Activated T-helper 1 cell treated with Interleukin-2 at 50 U/mL for 16 hours (primary cell): ENCODE measurements at places on chromosomes 7 and 10.

DNA sequence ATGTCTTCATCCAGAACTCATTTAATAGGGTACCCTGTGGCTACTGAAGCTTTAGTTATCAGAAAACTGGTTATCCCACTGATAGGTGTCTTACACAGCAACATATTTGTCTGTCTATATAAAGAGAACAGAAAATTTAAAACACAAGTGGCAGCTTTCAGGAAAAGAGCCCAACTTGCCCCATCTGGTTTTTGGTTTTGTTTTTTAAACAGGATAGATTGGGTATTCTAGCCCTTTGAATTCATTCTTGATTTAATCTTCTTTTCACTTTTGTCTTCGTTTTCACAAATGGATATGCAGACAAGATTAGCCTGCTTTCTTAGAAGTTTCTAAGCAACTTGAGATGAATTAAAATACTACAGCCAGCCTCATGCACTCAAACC, 91.3 kb downstream of the KLF6 start:
- no peak for DNase-seq

DNA sequence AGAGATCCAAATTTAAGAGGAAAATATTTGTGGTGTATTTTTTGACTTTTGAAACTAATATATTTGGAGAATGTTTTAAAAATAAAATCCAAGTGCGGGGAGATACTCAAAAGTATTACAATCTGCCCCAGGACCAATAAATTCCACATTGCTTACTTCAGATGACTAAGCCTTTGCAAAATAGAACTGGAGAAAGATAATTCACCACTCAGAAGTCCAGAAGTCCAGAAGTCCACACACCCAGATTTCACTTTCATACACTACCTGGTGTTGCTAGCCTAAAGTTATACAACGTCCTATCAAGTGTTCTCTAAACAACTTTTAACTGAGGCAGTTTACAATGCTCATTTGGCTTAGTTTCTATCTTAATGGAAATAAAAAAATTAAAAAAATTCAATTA, 487.0 kb upstream of the SEMA3D start:
- DNase-seq, result no peak

DNA sequence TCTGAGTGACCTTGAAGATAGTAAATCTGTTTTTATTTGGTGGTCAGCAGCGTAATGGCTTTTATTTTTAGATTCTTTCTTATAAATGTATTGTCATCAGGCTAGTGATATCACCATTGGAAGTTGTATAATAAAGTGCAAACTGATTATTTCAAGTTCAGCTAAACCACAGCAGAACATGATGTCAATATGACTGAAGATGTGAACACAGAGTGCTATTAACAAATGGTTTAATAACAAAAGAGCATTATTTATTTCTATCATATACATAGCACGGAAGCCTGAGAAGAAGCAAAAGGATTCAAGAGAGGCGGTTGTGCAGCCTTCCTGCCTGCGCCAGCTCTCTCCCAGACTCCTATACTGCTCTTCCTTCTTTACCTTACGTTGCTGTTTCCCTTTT, 142.7 kb downstream of the SDK1 start:
- DNase-seq, result no peak

GRCh38 chr7:142566271-142566670, 183.0 kb upstream of the PRSS1 start:
- no peak for DNase-seq

DNA sequence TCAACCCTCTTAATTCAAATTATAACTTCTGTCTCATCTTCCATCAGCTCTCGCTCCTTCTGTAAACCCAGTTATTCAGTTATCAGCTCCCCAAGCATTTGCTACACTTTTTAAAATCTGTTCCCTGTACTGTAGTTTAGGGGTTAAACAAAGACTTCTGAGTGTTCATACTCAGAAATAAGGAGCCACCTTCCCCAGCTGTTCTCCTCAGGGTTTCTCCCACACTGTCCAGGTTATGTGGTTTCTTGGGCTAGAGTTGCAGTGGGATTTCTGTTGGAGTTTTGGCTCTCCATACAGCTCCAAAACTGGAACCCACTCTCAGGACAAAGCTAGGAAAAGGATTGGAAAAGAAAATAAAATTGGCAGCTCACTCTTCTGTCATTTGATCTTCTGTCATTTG, 20.8 kb downstream of the NHLRC2 start:
- DNase-seq, result no peak

DNA sequence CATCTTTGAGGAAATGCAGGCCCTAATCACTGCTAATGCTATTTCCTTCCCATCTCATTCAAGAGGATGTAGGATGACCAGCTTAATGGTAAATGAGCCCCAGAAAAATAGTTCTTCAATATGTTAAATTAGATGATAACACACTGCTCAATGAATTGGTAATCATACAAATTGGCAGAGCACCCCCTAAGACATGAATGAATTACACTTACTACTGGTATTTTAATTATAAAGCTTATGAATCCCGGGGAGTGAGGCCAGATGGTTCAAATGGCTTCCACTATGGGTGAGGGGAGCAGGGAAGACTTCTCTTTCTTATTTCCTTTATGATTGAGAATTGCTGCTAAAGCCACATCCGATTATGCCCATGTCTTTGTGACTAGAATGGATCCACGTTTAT, 159.2 kb upstream of the TARP start:
- no peak for DNase-seq

- DNase-seq, result no peak
Measured at GRCh38 chr10:24518411-24518810, 205.3 kb downstream of the ARHGAP21 start.

- DNase-seq, result no peak
Measured at GRCh38 chr10:72460284-72460876, 105.7 kb upstream of the DNAJB12 start.

- DNase-seq, result no peak
Measured at GRCh38 chr10:62394556-62395018, 20.4 kb downstream of the ZNF365 start.

DNA sequence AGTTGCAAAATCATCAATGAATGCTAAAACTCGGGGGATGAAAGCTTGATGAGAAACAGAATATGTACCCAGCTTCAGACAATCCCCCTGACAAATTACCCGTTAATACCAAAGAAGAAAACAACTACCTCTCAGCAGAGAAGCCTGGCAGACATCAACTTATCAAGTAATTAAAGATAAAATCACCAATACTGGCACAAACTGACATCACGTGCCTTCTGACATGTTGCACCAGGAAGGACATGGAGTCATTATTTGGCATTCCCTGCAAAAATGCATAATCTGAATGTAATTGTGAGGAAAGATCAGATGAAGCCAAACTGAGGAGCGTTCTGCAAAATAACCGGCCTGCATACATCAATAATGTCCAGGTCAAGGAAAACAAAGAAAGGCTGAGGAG, 7.7 kb downstream of the SLIT1 start:
- no peak for DNase-seq

DNA sequence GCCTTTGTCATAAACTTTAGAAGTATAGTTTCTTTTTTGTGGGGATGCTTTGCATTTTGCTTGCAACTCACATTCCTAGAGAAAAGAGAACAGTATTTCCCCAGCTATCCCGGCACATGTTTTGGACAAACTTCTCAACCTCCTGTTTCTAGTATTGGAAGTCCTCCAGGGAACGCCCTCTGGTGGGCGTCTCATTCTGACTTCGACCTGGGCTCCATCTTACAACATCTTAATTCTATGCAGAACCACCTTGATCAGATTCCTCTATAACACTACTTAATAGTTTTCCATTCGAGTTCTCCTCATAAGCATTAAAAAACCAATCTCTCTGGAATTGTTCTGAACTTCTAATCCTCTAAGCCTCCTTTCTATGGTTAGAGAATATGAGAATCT, 139.5 kb upstream of the FZD8 start:
- no peak for DNase-seq

DNA sequence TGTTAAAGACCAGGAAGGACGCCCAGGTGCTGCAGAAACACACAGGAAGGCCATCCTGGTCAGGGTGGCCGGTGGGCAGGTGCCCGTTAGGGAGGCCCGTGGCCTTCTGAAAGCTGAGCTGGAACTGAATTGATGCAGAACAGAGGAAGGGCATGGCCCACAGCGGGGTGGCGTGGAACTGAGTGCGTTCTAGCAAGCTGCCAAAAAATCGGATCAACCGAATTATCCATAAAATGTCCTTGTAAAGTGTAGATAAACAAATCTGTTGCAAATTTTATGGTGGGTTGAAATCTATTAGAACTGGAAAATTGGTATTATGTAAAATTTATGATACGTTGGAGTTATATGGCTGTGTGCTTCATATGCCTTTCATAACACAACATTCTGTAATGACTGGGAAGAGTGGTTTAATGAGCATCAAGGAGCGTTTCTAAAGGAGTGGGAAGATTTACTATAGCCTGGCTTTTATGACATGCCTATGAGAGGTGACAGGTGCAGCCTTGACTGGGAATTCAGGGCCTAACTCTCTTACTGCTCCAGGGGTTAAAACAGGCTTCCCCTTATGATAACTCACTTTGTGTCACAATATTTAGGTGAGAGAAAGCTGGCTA, 108.1 kb downstream of the GPR26 start:
- DNase-seq, result no peak

DNA sequence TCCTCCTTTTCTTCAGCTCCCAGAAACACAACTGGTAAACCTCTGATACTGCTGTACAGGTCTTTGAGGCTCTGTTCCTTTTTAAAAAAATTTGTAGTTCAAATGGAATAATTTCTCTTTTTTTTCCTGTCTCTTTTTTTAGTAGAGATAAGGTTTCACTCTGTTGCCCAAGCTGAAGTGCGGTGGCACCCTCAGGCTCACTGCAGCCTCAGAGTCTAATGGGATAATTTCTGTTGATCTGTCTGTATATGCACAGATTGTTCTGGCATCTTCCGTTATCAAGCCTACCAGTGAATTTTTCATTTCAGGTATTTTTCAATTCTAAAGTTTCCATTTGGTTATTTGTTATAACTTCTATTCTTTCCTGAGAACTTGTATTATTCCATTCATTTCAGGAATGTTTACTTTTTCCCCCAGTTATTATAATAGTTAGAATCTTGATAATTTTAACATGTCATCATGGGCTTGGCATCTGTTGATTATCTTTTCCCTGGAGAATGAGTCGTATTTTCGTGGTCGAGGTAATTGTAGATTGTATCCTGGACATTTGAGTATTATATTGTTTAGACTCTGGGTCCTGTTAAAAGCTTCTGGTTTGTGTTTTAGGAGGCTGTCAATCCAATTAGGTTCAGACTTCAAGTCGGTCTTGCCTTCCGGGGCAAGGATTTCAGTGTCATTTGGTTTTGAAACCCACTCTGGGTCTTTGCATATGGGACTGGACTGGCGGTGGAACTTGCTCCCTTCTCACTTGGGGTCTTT, 24.5 kb downstream of the CRCP start:
- no peak for DNase-seq

- no peak for DNase-seq
Measured at GRCh38 chr7:106418094-106418493, 133.3 kb upstream of the NAMPT start.

DNA sequence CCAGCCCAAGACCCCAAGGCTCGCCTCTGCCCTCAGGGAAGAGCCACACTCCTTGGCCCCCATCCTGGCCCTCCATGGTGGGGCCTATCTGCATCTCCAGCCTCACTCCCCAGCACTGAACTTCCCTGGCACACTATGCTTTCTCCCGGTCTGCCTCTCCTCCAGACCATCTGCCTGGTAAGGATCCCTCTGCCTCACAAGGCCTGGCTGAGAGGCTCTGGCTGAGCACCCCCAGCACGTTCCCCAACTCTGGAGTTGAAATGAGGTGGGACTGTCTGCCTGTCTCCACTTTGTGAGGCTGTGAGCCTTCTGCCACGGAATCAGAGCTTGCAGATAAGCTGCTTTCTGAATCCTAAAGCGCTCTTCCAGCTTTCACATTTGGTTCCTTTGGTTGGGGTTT, 220.7 kb downstream of the TNS3 start:
- no peak for DNase-seq

DNA sequence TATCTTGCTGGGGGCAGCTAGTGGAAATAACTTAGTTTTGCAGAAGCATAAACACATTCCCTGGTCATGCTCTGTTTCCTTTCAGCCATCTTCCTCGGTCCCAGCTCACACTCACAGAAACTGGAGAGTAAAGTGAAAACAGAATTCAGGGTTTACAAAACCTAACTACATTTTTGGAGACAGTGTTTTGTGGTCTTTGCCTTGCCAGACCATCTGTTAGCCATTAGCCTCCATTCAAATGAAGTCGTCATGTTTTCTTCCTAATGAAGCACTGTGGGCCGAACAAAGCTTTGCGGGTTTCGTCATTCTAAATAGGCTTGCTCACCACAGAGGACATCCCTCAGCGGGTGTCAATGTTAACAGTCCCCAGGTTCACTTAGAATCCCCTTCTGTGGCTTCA, 214.6 kb upstream of the TMEM72 start:
- DNase-seq, result no peak

- no peak for DNase-seq
Measured at GRCh38 chr7:43112941-43113621, 634 bp downstream of the HECW1 start.

DNA sequence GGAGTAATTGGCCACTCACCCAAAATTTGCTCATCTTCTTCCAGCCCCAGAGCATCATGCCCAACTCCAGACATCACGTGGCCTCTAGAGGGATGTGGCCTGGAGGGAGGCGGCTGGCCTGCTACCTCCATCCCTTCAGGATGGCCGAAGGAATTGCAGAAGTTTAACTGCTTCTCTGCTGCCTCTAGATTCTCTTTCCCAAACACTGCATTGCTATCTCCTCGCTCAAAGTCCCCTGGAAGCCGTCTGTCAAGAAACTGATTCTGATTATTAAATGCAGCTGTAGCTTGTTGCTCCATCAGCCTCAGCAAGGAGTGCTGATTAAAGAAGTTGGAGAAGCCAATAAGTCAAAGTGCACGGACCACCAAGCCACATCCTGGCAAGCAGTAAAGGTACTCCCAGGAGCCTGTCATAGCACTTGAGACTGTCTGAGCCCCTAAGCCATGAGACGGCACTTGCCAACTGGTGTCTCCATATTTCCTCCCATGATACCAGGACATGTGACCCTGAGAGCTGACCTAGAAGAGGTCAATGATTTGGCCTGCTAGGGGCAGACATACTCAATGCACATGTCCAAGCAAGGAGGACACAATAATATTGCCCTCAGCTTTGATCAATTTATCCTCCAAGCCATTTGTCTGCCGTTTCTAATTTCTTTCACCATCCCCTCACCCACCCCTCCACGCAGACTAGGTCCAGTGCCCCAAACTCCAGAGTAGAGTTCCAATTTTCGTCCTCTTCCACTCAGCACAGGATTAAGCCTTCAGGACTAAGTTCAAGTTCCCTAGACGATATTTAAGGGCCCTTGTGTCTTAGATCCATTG, 84.2 kb downstream of the TBXAS1 start:
- no peak for DNase-seq

DNA sequence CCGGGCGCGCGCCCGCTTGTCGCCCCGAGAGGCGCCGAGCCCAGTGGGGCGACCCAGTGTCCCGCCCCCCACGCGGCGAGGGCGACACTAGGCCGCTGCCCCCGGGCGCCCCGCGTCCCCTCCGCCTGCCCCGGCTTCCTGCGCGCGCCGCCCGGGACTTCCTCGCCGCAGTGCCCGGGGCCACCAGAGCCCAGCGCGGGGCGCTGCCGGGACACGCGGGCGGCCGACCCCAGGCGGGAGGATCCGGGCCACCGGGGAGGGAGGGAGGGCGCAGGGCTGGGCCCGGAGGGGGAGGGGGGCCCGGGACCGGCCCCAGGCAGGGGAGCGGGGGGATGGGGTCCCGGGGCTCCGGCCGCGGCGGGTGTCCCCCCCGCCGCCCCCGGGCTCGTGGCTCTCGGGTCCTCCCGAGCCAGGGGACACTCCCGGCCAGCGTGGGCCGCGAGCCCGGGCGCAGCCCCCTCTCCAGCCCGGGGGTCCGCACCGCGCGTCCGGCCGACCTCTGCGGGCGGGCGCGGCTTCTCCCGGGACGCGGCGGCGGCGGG, 435 bp upstream of the PWWP2B start:
- peak; percentile 59 for DNase-seq

- peak; percentile 31 for DNase-seq
Measured at GRCh38 chr7:44460325-44460724, 30.1 kb downstream of the NUDCD3 start.
